ENCODE measurements at places on chromosomes 12 and 14. TPM values are rescaled to one million over a fixed set of nuclear protein-coding genes. Genes with fewer than 3 reads are reported as not detected.

Gene ADCY4
- total RNA-seq = 0.49 TPM

- DNase-seq = no peak
Observed at GRCh38 chr12:31322801-31323207, 3.1 kb downstream of the SINHCAF start.

DNA sequence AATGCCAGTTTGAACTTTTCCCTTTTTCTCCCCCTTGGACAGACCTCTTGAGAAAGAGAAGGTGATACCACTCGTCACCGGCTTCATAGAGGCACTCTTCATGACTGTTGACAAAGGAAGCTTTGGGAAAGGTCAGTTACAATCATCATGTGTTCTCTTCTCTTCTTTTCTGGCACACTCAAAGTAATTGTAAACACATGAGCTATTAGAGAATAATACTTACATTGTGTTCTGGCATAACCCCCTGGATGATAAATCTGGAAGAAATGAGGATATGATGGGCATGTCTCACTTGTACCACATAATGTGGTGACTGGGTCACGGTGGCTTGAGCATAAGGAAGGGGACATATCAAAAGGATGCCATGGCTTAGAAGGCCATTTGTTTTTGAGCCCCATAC is 20.0 kb downstream of the UTP20 start:
- no peak for DNase-seq

DNA sequence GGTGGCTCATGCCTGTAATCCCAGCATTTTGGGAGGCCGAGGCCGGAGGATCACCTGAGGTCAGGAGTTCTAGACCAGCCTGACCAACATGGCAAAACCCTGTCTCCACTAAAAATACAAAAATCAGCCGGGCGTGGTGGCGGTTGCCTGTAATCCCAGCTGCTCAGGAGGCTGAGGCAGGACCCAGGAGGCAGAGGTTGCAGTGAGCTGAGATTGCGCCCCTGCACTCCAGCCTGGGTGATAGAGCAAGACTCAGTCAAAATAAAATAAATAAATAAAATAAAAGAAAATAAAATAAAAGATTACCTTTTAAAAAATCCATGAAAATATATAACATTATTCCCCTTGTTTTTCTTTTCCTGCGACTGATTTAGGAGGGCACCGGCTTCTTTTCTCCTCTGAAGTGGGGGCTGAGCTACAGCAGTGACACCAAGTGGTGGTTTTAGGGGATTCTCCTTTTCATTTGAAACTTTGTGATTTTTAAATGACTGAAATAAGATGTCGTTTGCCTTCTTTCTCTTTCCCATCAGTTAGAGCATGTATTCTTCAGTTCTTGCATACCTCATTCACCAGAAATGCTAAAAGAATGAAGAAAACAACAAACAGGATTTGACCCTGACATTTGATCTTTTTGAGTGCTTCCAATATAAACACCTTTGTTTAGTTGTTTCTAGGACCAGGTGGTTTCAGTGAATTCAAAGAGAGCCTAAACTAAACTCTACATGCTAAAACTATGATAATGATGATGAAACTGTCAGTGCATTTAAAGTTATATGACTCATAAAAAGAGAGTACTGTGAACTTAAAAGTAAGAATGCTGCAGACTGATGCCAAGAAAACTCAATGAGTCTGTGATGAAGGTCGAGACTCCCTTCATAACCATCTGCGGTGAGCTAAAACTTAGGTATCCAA is 22.6 kb upstream of the PKP2 start:
- no peak for DNase-seq

DNA sequence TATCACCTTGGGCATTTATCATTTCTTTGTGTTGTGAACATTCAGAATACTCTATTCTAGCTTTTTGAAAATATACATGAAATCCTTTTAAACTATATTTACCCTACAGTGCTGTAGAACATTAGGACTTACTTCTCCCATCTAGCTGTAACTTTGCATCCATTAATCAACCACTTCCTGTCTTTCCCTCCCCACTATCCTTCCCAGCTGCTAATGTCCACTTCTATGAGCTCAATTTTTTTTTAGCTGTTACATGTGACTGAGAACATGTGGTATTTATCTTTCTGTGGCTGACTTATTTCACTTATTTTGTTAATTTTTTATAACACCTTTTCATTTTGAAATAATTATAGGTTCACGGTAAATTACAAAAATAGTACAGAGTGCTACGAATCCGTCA is 136.0 kb downstream of the LMNTD1 start:
- DNase-seq = no peak

Gene IRF2BPL
- 42.6 TPM for total RNA-seq

- DNase-seq = no peak
Observed at GRCh38 chr12:11767798-11768197, 118.3 kb downstream of the ETV6 start.

DNA sequence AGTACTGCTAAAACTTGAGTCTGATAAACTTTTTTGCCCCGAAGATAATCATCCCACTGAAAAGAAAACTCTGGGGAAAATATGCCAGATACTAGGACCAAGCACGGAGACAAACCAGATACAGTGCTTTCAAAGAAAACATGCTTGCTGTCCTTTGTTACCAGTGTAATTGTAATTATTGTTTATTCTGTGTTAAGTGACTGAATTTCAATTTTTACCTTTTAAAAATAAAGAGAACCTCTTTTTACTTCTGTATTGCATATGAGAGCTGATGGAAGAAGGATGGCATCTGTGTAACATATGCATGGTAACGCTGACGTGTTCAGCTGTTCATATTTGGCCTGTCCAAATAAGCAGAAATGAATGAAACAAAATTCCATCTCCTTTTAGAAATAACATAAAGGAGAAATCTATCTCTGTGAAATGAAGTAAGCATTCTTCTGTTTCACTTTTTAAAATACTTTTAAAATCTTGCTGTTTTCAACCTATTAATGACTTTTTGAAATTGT is 22.5 kb downstream of the SLC35E3 start:
- DNase-seq = no peak

DNA sequence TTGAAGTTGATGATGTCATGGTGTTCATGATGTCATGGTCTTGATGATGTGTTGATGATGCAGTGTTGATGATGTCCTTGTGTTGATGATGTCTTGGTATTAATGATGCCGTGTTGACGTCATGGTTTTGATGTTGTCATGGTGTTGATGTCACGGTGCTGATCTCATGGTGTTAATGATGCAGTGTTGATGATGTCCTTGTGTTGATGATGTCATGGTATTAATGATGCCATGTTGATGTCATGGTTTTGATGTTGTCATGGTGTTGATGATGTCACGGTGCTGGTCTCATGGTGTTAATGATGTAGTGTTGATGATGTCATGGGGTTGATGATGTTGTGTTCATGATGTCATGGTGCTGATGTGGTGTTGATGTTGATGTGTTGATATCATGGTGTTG is 48.0 kb upstream of the RIMBP2 start:
- DNase-seq = no peak
